ENCODE measurements at places on chromosomes 7 and 10.

GRCh38 chr10:63833411-63834060 is 312.3 kb downstream of the REEP3 start:
- DNase-seq, result no peak

GRCh38 chr7:48959676-48960075 is 35.3 kb downstream of the CDC14C start:
- DNase-seq, result peak; percentile 16

GRCh38 chr7:155447603-155448002 is 10.3 kb upstream of the EN2 start:
- no peak for DNase-seq

DNA sequence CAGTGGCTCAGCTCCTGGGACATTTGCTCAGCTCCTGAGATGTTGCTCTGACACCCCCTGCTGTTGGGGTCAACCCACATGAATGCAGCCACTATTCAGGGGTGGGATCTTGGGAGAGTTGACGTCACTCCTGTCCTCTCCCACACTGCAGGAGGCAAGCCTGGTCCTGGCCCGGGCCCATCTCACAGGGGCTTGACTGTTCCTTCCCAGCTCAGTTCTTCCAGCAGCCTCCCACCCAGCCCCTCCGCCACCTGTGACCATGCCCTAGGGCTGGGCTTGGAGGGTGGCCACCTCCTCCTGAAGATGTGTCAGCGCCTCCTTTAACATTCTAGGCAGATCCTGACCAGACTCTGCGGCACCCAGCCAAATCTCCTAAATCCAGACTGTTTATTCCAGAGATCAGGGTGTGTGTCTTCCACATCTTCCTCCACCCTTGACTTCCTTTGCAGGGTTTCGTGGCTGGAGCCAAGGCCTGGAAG is 19.1 kb upstream of the OPALIN start:
- no peak for DNase-seq

- DNase-seq, result no peak
Observed at GRCh38 chr7:48617508-48617907, 306.8 kb upstream of the CDC14C start.

DNA sequence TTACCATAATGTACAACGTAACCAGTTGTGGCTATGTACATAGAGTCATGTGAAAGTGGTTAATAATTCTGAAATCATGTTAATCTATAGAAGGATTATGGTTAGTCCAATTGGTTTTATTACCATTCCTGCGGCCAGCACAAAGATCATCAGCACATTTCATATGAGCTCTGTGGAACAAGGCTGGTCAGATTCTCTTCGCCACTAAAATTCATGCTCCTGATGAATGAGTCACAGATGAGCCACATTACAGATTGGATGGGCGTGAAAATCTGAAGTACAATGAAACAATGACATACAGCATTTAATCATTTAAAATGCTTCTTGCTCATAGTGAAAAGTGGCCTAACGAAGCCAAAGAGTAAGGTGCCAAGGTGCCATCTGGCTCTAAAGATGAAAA is 716.2 kb upstream of the PHF14 start:
- DNase-seq, result no peak

DNA sequence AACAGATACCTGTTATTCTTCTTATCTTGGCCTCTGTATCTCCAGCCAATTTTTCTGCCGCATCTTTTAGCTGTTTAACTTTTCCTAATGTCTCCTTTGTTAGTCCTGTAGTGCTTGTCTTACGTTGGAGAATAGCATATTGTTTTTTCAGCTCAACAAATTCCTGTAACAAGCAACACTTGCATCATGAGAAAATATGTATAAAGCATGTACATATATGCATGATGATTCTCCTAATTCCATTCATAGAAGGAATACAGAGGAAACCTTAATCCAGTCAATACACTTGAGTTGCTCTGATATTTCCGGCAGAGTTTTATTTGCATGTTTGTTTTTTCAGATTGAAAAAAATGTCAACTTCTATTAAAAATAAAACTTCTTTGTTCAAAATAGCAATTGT is 26.1 kb upstream of the LAMB1 start:
- no peak for DNase-seq

DNA sequence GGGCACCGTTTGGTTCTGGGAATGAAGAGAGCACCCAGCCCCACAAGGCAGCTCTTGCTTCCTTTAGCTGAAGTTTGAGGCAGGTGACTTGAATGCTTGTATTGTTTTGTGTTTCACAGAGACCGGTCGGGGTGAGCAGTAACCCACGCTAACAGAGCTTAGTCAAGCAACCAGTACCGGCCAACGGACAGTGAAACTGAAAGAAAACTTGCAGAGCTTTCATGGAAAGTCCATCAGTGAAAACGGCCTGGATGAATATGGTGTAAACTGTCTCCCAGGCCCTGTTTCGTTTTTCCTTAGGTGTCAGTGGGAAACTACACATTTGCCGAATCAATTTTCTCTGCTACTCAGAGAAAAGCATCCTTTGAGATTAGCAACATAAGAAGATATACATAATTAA is 101.1 kb downstream of the LYZL1 start:
- no peak for DNase-seq

DNA sequence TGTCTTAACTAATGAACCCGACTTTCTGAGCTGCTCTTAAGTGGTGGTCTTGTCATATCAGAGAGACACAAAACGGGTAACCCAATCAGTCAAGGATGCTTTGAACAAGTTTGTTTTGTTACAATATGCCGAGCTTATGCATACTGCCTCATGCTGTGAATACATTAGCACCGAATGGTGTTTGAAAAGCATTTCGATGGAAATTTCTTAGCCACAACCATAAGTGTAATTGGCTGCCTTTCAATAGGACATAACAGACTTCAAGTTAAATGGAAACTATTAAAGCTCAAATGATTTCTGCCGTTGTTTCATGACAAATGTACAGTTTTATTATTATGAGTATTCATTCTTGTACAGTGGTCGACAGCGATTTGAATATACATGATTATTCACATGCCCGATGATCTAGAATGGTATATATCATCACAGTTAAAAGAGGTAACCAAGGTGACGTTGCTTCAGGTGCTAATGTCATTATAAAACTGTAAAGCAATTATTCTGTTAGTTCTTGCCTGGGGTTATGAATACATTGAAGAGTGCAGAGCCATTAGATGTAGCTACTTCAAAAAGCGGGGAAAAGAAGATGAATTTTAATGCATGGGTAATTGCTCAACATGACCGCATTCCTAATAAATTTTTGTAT is 118.8 kb downstream of the EBF3 start:
- DNase-seq, result peak; percentile 91

- no peak for DNase-seq
Observed at GRCh38 chr7:92987538-92987937, 130.2 kb downstream of the SAMD9 start.

GRCh38 chr7:7048213-7048612 is 134.1 kb upstream of the C1GALT1 start:
- DNase-seq, result no peak
